Esophagus (tissue), 2 donors: ENCODE measurements at places on chromosomes 5 and 9. TPM values are rescaled to one million over a fixed set of nuclear protein-coding genes. Genes with fewer than 3 reads are reported as not detected.

Gene RGS3
- 10.2 TPM for polyA plus RNA-seq

Gene TNFSF15
- 0.79 TPM for polyA plus RNA-seq

Gene SPINK13
- not detected for polyA plus RNA-seq

Gene SOX30
- polyA plus RNA-seq = 0.04 TPM

Gene WNT8A
- not detected for polyA plus RNA-seq

Gene FAM169A
- 0.29 TPM for polyA plus RNA-seq

Gene SH3PXD2B
- 4.5 TPM for polyA plus RNA-seq

Gene SPAAR
- 0.29 TPM for polyA plus RNA-seq

Gene SLC6A3
- 0.11 TPM for polyA plus RNA-seq

Gene COL27A1
- polyA plus RNA-seq = 7.2 TPM

Gene VCAN
- polyA plus RNA-seq = 0.89 TPM

Gene TXNDC8
- not detected for polyA plus RNA-seq

Gene LRRC70
- polyA plus RNA-seq = 2.3 TPM

Gene GABRP
- 21.9 TPM for polyA plus RNA-seq

Gene SLC2A6
- polyA plus RNA-seq = 0.69 TPM

Gene DMRT3
- polyA plus RNA-seq = 0.20 TPM

Gene RASEF
- 3.8 TPM for polyA plus RNA-seq

Gene SOWAHA
- polyA plus RNA-seq = 0.18 TPM

Gene CMYA5
- polyA plus RNA-seq = 0.46 TPM

Gene SLC4A9
- polyA plus RNA-seq = 0.20 TPM

Gene MYOZ3
- 0.24 TPM for polyA plus RNA-seq

Gene TRIM23
- polyA plus RNA-seq = 2.7 TPM

Gene ABO
- 15.6 TPM for polyA plus RNA-seq

Gene IFNK
- not detected for polyA plus RNA-seq

Gene FGF10
- polyA plus RNA-seq = 0.37 TPM

Gene ELOVL7
- polyA plus RNA-seq = 2.8 TPM

Gene PLAC8L1
- 0.22 TPM for polyA plus RNA-seq

Gene TMEFF1
- 0.02 TPM for polyA plus RNA-seq

Gene WDR36
- 6.5 TPM for polyA plus RNA-seq

Gene SLC45A2
- not detected for polyA plus RNA-seq

Gene UNC5A
- polyA plus RNA-seq = not detected

Gene PCDHGB3
- 0.37 TPM for polyA plus RNA-seq

Gene SPATA31C1
- polyA plus RNA-seq = not detected

Gene PCDHA9
- polyA plus RNA-seq = 0.02 TPM

Gene INSL6
- polyA plus RNA-seq = not detected

Gene FOXD4L4
- 0.02 TPM for polyA plus RNA-seq

Gene PCA3
- polyA plus RNA-seq = 0.06 TPM

Gene TNFSF8
- 0.18 TPM for polyA plus RNA-seq

Gene C9orf50
- 0.05 TPM for polyA plus RNA-seq

Gene ADGRV1
- polyA plus RNA-seq = 1.6 TPM

Gene CLIC3
- polyA plus RNA-seq = 474 TPM

Gene PCDHGB6
- polyA plus RNA-seq = 0.92 TPM

Gene LECT2
- polyA plus RNA-seq = not detected

Gene IFNA4
- not detected for polyA plus RNA-seq

Gene ANGPTL2
- 5.8 TPM for polyA plus RNA-seq

Gene GPRIN1
- polyA plus RNA-seq = 0.72 TPM

Gene FOXD4L6
- polyA plus RNA-seq = 0.04 TPM

Gene SHISAL2B
- not detected for polyA plus RNA-seq

Gene PLPP7
- 0.47 TPM for polyA plus RNA-seq

Gene GLRA1
- not detected for polyA plus RNA-seq

Gene CFAP90
- polyA plus RNA-seq = not detected

Gene BTNL9
- polyA plus RNA-seq = 4.8 TPM

Gene GCNT1
- 1.6 TPM for polyA plus RNA-seq

Gene F2RL1
- 2.7 TPM for polyA plus RNA-seq

Gene SCGB3A2
- polyA plus RNA-seq = 0.13 TPM

Gene CER1
- polyA plus RNA-seq = not detected

Gene SKP2
- polyA plus RNA-seq = 7.5 TPM

Gene IFNA16
- polyA plus RNA-seq = not detected
